ENCODE measurements at places on chromosomes 3 and 15. TPM values are rescaled to one million over a fixed set of nuclear protein-coding genes. Genes with fewer than 3 reads are reported as not detected.

GRCh38 chr3:139721370-139721769 is 43.6 kb upstream of the NMNAT3 start:
- H3K36me3 ChIP-seq = no peaks in the 10 kb centered on the region
- DNase-seq = no peak
- no peak overlapping the region for H3K27ac ChIP-seq

- no peak overlapping the region for H3K27ac ChIP-seq
- DNase-seq = no peak
- H3K4me3 ChIP-seq = no peak overlapping the region
- H3K4me1 ChIP-seq = no peaks in the 10 kb centered on the region
Measured at GRCh38 chr3:187767266-187768012, 22.2 kb upstream of the BCL6 start.

- peaks cover 18% of the 10 kb centered on the region for H3K4me1 ChIP-seq
- no peak for DNase-seq
- H3K27ac ChIP-seq = no peak overlapping the region
- peak overlapping the region; percentile 68 for H3K4me3 ChIP-seq
Measured at GRCh38 chr3:197737749-197738462, 1.2 kb upstream of the RUBCN start.

DNA sequence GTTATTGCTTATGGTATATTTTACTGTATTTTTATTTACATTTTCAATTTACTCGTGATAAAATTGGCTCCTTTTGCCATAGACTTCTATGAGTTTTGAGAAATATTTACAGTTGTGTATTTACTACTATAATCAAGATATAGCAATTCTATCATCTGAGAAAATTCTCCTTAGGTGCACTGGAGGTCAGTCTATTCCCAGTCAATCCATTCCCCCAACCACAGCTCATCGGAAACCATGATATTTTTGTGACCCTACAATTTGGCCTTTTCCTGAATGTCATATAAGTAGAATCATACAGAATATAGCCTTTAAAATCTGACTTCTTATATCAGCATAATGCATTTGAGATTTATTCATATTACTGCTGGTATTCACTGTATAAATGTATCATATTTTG is 114.7 kb upstream of the LRTM1 start:
- H3K27ac ChIP-seq = no peak overlapping the region
- no peak for DNase-seq
- no peak overlapping the region for H3K4me3 ChIP-seq
- no peaks in the 10 kb centered on the region for H3K4me1 ChIP-seq
- no peaks in the 10 kb centered on the region for H3K36me3 ChIP-seq
- no peaks in the 10 kb centered on the region for H3K27me3 ChIP-seq

- no peak overlapping the region for H3K27ac ChIP-seq
- H3K27me3 ChIP-seq = no peaks in the 10 kb centered on the region
- no peak overlapping the region for H3K4me3 ChIP-seq
- no peaks in the 10 kb centered on the region for H3K4me1 ChIP-seq
- no peak for DNase-seq
- H3K36me3 ChIP-seq = no peaks in the 10 kb centered on the region
Measured at GRCh38 chr3:178901204-178901603, 170.4 kb downstream of the ZMAT3 start.

DNA sequence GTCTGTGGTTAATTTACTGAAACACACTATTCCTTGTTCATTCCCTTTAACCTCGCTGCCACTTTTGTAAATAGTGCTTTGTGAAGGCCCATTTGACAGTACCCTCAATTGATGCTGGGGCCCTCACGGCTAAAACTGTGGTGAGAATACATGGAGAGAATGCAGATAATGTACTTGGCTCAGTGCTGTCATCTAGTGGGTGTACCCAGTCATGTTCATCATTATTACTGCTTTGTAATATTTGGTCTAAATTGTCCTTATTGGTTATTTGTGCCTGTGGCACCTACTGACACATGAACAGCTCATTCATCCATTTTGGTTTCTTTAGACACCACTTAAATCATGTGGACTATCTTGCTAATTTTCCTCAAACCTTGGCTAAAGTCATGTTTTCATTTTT is 543.6 kb downstream of the EDEM1 start:
- H3K4me1 ChIP-seq = no peaks in the 10 kb centered on the region
- DNase-seq = peak; percentile 12
- no peak overlapping the region for H3K27ac ChIP-seq
- H3K36me3 ChIP-seq = no peaks in the 10 kb centered on the region

- no peaks in the 10 kb centered on the region for H3K4me1 ChIP-seq
- H3K27ac ChIP-seq = no peak overlapping the region
- DNase-seq = no peak
- H3K27me3 ChIP-seq = no peaks in the 10 kb centered on the region
- H3K4me3 ChIP-seq = no peak overlapping the region
Measured at GRCh38 chr3:114329823-114330222, 36.0 kb downstream of the TIGIT start.

- no peaks in the 10 kb centered on the region for H3K36me3 ChIP-seq
- no peak for DNase-seq
- no peaks in the 10 kb centered on the region for H3K27me3 ChIP-seq
- H3K4me3 ChIP-seq = no peak overlapping the region
Measured at GRCh38 chr15:46856839-46857502, 860.3 kb upstream of the SEMA6D start.

DNA sequence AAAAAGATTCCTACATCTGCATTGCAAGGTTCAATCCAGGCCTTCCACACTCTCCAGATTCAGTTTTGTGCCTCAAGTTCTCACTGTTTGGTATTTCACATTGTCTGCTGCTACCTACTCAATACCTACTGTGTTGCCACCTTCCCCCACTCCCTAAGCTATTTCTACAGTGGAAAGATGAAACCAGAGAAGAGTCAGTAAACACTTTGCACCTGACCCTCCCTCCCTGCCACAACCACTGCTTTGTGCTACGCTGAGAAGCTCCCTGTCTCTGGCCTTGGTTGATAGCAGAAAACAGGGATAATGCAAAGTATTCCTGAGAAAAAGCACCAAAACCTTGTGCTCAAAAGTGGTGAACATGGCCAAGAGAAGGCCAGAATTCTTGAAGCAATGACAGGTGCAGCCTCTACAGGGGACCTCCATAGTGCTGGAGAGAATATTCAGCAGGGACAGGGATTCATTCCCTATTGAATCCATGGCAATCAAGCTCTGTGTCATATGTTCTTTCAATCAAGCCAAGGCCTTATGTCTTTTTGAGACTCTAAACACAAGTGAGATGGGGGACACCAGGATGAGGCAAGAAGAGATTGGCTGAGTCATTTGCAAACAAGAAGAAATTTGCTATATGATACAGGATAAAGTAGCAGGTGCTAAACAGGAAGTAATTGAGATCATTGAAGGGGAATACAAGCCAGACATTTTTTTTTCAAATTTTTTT is 83.5 kb upstream of the LIPC start:
- no peak for DNase-seq
- H3K27me3 ChIP-seq = no peaks in the 10 kb centered on the region
- H3K36me3 ChIP-seq = no peaks in the 10 kb centered on the region
- H3K4me3 ChIP-seq = no peak overlapping the region

DNA sequence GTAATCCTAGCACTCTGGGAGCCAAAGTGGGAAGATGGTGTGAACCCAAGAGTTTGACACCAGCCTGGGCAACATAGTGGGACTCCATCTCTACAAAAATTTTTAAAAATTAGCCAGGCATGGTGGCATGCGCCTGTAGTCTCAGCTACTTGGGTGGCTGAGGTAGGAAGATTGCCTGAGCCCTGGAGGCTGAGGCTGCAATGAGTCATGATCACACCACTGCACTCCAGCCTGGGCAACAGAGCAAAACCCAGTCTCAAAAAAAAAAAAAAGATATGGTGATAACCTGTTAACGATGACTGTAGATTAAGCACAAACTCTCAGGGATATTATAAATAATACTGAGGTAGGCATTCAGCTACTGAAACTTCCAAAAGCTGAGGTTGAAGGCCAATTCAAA is 107.5 kb downstream of the SLC49A4 start:
- H3K4me1 ChIP-seq = no peaks in the 10 kb centered on the region
- no peak overlapping the region for H3K27ac ChIP-seq
- H3K4me3 ChIP-seq = no peak overlapping the region
- H3K27me3 ChIP-seq = no peaks in the 10 kb centered on the region
- no peaks in the 10 kb centered on the region for H3K36me3 ChIP-seq

DNA sequence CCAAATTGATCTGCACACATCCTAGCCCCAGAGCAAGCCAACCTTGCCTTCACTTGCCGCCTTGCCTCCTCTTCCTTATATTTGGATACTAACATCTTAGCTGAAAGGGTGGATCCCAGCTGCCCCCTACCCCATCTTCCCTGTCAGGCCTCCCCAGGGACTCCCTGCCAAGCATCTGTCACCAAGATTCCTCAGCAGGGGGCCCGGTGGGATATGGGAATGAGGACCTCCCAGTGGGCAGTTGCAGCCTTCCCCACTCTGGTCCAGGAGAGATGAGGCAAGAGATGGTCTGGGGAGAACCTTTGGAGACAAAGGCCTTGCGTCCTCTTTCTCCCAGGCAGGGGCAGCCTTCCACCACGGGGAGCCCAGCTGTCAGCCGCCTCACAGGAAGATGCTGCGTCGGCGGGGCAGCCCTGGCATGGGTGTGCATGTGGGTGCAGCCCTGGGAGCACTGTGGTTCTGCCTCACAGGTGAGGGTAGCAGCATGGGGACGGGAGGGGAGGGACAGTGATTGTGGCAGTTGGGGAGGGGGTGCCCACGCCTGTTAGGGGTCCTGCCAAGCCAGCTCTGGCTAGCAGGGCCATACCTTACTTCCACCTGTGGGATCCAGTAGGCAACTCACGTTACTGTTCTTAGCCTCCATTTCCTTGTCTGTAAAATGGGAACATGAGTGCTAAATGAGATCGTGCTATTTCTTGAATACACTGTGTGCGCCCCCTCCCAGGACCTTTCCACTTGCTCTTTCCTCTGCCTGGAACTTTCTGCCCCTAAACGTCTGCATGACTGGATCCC is 15.3 kb downstream of the CD276 start:
- DNase-seq = no peak
- H3K27me3 ChIP-seq = no peaks in the 10 kb centered on the region
- H3K4me3 ChIP-seq = no peak overlapping the region
- H3K27ac ChIP-seq = no peak overlapping the region

GRCh38 chr15:78374436-78375393 is 34.6 kb downstream of the CRABP1 start:
- peak overlapping the region; percentile 45 for H3K27ac ChIP-seq
- peaks cover 17% of the 10 kb centered on the region for H3K4me1 ChIP-seq
- H3K36me3 ChIP-seq = no peaks in the 10 kb centered on the region
- peak overlapping the region; percentile 22 for H3K4me3 ChIP-seq

DNA sequence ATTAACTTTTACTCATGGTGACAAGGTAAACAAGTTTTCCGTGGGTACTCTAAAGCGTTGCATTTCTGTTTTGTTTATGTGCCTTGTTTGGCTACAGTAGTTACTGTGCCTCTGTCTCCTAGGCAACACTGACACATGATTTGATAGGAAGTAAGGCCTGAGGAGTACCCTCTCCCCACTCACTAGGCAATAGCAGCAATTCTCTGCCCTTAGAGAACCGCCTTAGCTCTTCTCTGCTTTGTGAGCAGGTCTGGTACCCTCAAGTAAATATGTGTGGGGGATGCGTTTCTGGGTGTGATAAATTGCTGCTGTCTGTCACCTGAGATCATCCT is at the start of gene IL5RA:
Gene IL5RA, minus strand, starts transcription at position 76 of the 332 bp plus-strand sequence. CDS start 5,390 bp downstream, outside the sequence.
- H3K27ac ChIP-seq = no peak within 1 kb of the TSS
- H3K36me3 ChIP-seq = no peaks in the 10 kb centered on the region
- no peak for DNase-seq
- peaks cover 29% of the 10 kb centered on the region for H3K27me3 ChIP-seq
- no peaks in the 10 kb centered on the region for H3K4me1 ChIP-seq
- H3K4me3 ChIP-seq = no peak within 1 kb of the TSS

DNA sequence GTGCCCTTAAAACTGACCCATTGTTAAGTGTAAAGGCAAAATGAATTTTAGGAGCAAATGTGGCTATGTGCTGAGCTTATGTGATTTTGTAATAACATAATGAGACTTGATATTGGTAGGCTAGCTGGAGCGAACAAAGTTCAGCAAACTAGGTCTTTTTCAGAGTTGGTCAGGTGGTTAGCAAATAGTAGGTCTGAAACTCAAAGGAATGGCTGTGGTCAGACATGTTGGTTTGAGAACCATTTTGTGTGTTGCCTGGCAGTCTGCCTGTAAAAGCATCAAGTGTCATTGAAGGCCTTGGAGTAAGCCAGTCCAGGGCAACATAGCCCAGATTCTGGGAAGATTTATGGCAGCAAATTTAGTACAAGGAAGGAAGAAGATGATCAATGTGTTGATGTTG is 16.4 kb downstream of the FBXO22 start:
- DNase-seq = no peak
- H3K4me1 ChIP-seq = no peaks in the 10 kb centered on the region
- no peaks in the 10 kb centered on the region for H3K27me3 ChIP-seq
- peaks cover 16% of the 10 kb centered on the region for H3K36me3 ChIP-seq

DNA sequence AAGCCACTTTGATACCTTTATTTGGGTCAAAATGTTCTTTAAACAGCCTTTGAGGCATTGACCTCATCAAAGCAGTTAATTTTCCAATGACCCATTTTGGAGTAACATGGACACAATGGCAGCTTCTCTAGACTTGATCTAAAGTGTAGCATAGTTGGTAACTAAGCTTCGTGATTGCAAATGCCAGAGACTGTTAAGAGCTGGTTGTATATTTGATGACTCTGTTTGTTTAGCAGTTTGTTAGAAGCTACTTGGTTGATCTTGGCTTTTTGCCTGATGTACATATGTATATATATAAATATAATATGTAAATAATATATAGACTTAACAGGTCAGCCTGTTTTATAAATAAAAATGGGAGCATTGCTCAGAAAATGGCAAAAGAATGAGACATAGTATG is 68.4 kb downstream of the MITF start:
- no peak for DNase-seq
- no peaks in the 10 kb centered on the region for H3K36me3 ChIP-seq
- no peak overlapping the region for H3K4me3 ChIP-seq
- H3K27ac ChIP-seq = no peak overlapping the region
- H3K27me3 ChIP-seq = no peaks in the 10 kb centered on the region

DNA sequence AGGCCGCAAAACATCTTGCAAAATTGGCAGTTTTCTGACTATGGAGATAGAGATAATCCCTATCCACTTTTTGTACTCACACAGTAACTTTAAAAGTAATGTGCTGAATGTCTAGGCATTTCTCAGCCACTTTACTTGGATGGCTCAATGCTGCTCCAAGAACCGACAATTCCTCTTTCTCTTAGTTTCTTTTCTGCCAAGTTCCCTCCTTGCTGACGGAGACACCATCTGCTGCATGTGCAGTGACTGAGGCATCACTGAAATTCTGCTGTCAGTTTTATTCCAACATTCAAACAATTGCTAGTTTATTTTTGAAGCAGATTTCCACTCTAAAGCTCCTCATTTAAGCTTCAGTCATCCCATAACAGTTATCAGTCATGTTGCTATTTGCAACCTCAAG is 116.0 kb upstream of the RBMS3 start:
- no peak for DNase-seq
- no peak overlapping the region for H3K27ac ChIP-seq
- no peaks in the 10 kb centered on the region for H3K4me1 ChIP-seq

GRCh38 chr15:36778531-36778930 is 199.1 kb downstream of the CDIN1 start:
- no peak for DNase-seq
- no peak overlapping the region for H3K27ac ChIP-seq
- H3K4me3 ChIP-seq = no peak overlapping the region

- H3K36me3 ChIP-seq = no peaks in the 10 kb centered on the region
- DNase-seq = no peak
Measured at GRCh38 chr15:31062911-31063310, 38.6 kb downstream of the TRPM1 start.

The NRROS gene
- 0.12 TPM for total RNA-seq

The SYNPR gene
- total RNA-seq = not detected

The ZNF660 gene
- total RNA-seq = not detected

The TRA2B gene
- total RNA-seq = 172 TPM

The GRAMD2A gene
- total RNA-seq = 8.0 TPM

The GOLGA8H gene
- total RNA-seq = 0.79 TPM

The TOPAZ1 gene
- total RNA-seq = not detected

The PLA2G4D gene
- total RNA-seq = 0.34 TPM

The SCG3 gene
- not detected for total RNA-seq

The SHQ1 gene
- total RNA-seq = 27.6 TPM
